Activated CD8-positive, alpha-beta memory T cell treated with anti-CD3 and anti-CD28 coated beads for 4 hours (primary cell): ENCODE measurements at places on chromosomes 7 and 10.

DNA sequence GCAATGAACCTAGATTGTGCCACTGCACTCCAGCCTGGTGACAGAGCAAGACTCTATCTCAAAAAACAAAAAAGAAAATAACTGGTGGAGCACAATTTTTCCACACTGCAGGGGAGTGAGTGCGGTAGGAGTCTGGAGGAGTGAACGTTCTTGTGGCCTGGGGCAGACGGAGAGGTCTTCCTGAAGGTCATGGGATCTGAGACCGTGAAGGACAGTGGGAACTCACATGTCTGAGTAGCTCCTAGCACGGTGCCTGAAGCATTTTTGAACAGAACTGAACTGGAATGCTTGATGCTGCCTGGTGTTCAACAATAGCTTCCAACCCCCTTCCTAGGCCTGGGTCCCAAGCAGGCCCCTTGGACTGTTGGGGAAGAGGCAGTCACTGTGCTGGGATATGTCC is 84.3 kb upstream of the PODXL start:
- no peak for DNase-seq

DNA sequence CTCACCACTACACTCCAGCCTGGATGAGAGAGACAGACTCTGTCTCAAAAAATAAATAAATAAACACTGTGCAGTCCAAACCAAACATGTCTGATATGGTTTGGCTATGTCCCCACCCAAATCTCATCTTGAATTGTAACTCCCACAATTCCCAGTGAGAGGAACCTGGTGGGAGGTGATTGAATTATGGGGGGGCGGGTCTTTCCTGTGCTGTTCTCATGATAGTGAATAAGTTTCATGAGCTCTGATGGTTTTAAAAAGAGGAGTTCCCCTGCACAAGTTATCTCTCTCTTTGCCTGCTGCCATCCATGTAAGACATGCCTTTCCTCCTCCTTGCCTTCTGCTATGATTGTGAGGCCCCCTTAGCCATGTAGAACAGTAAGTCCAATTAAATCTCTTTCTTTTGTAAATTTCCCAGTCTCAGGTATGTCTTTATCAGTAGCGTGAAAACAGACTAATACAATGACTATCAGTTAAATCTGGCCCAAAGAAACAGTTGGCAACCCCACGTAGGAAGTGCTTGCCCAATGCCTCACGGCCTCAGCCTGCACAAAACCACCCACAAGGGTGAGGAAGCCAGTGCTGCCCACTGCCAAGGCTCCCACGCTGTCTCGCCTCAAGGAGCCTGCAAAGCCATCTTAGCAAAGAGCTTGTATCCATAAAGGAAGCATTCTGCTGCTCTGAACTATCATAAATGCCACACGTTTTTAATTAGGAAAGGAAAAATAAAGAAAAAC is 64.7 kb downstream of the PIK3AP1 start:
- no peak for DNase-seq

GRCh38 chr10:123972481-123973401 is 81.1 kb upstream of the CPXM2 start:
- DNase-seq, result no peak

- DNase-seq, result no peak
These were observed at the start of gene RET for GRCh38 chr10:43076876-43077420. RET (plus strand) TSS chr10:43077069; CDS start chr10:43077259, 190 bp downstream.

GRCh38 chr10:25678666-25679065 is 255.4 kb upstream of the MYO3A start:
- DNase-seq, result no peak

- DNase-seq, result no peak
These were observed 63.8 kb downstream of the ZNF438 start for GRCh38 chr10:30967650-30968410.

GRCh38 chr7:2475678-2476015 is 551 bp downstream of the GRIFIN start:
- DNase-seq, result no peak

DNA sequence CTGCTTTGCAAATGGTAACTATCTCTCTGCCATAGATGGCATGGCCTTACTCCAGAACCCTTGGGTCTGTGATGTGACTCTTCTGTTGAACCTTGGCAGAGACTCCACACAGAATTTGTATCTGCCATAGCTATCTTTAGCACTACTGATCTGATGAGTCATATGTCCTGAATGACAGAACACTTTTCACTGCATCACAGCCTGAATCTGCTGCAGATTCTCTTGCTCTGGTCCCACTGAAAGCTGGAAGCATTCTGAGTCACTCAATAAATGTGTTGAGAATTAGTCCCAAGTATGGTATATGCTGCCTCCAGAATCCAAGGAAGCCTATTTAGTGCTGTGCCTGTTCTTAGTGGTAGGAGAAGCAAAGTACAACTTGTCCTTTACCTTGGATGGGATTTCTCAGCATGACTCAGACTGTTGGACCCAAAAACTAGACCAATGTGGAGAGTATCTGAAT is 39.5 kb upstream of the ANKRD1 start:
- no peak for DNase-seq

DNA sequence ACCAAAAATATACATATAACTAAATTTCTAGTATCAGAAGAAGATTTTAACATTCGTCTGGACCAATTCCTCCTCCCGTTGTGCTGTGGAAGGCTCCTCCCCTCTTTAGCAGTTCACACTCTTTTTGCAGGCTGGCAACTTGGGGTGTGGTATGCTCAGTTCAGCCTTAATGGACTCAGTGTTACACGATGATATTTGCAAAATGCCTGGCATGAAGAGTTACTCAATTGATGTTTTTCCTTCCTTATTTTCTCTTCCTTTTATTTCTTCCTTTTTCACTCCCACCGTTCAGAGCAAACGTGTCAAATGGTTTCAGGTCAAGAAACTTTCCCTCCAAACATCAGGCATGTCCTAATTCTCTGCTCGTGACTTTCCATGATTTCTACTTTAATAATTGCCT is 248.3 kb downstream of the PHF14 start:
- no peak for DNase-seq

GRCh38 chr7:47579458-47579857 is 2.5 kb downstream of the TNS3 start:
- DNase-seq, result no peak

DNA sequence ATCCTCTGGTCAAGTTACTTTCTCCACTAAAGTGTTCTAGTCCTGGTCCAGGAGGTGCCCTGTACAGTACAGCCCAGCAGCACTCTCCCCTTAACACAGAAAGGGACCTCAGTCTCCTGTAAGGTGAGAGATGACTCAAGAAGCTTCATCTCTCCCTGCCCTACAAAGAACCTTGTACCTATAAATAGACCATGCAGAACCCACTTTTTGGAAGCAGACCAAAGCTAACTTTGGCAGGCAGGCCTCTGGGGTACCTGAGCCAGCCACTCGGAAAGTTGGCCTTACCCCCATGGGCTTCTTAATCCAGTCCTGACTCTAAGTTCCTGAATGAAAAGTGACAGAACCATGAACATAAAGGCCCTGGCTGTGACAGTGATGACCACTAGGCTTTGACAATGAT is 454.8 kb downstream of the KCNMA1 start:
- DNase-seq, result no peak

DNA sequence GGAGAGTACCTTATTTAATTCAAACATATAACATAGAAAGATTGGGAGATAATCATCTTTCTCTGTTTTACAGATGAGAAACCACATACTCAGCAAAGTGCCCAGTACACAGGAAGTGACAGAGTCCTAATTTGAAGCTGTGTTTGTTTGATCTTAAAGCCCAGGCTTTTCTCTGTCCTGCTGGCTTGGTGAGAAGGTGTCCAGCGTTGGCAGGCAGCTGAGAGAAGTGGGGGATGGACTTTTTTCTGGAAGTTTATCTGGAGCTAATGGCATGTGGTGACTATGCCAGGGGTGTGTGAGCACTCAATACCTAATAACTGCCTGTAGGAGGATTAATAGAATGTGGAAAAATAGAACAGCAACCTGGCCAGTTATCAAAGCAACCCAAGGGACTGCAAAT is 60.8 kb downstream of the NPSR1 start:
- DNase-seq, result no peak

GRCh38 chr10:97729014-97729413 is 7.9 kb upstream of the ZFYVE27 start:
- no peak for DNase-seq

DNA sequence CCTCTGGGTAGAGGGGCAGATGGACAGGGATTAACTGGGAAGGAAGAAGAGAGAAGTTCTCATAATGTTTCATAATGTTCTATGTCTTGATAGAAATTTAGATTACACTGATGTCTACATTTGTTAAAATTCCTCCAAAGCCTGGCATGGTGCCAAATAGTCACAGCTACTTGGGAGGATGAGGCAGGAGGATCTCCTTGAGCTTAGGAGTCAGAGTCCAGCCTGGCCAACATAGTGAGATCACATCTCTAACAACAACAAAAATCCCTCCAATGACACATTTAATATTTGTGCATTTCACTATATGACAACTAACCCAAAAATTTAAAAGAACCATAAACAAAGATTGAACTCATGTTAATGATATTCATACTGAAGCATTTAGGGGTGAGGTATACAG is 33.0 kb upstream of the PPP1R3C start:
- DNase-seq, result no peak

GRCh38 chr10:103262229-103262628 is 14.7 kb upstream of the INA start:
- DNase-seq, result no peak

- DNase-seq, result no peak
These were observed 196.3 kb downstream of the TNS3 start for GRCh38 chr7:47385536-47386125.

DNA sequence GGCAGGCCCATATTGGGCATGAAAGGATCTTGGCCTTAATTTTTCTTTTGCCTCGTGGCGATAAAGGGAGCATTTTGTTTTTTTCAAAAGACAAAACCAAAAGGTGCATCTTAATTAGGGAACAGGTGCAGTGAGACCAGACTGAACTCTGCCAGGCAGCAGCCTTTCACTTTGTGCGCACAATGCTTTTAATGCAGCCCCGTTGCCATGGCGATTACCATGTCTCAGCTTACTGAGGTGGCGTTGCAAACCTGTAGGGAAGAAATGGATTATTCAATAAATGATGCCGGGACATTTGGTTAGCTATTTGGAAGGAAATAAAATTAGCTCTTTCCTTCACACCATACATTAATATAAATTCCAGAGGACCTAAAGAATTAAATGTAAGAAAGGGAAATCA is 61.9 kb downstream of the MYL10 start:
- no peak for DNase-seq

DNA sequence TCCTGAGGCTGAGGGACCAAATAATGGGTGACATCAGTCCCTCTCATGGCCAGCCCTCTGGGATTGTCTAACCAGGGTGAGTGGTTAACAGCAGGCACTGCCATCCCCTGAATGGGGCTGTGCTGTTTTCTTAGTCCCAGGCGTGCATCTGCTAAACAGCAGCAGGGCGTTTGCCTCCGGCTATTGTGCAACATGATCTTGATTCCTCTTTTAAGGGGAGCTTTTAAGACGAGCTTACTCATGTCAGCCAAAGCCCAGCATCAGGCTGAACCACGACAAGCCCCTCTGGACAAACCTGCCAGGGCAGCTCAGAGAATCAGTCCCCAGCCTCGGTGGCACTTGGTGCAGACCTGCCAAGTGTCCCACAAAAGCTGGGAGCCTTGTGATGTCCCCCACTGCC is 16.2 kb upstream of the IGFBP3 start:
- DNase-seq, result no peak

- no peak for DNase-seq
These were observed 1.7 kb downstream of the GPR158 start for GRCh38 chr10:25176421-25176968.

GRCh38 chr10:52106899-52107298 is 207.2 kb upstream of the DKK1 start:
- DNase-seq, result no peak

- no peak for DNase-seq
These were observed 499.8 kb upstream of the CELF2 start for GRCh38 chr10:10517866-10518265.

GRCh38 chr10:34407324-34407805 is 407.7 kb downstream of the PARD3 start:
- no peak for DNase-seq

- DNase-seq, result no peak
These were observed 64.5 kb downstream of the TMEM209 start for GRCh38 chr7:130140551-130141160.

GRCh38 chr7:18468795-18469194 is 26.8 kb upstream of the HDAC9 start:
- no peak for DNase-seq

DNA sequence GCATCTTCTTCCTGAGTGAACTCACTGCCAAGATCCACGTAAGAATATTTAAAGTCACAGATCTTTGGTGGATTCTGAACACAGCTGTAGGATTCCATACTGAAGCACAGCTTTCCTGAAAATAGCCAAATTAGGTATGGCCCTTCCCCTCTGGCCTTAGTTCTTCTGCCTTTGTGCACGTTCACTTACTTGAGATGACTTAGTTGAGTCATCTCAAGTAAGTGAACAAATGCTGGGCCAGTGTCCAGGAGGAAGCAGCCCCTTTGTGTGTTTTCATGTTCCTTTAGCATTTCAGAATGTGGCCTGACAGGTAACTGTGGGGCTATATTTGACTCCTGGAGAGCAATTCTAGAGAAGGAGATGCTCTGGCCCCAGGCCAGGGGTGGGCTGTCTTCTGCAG is 51.5 kb downstream of the CCNY start:
- no peak for DNase-seq

DNA sequence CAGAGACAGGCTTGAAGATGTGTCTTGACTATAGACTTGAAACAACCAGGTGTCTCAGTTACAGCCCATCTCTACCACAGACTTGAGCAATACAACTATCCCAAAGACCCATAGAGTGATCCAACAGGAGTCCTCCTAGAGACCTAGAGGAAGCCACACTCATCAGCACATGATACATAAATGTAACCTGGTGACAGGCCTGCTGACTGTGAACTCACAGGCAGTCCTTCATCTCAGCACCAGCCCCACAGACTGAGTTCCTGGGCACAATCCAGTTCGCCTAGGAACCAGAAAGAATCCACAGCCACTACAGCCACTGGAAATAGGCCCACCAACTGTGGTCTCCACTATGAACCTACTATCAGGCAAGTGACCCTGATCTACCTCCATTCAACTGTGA is 121.3 kb downstream of the MACC1 start:
- no peak for DNase-seq

DNA sequence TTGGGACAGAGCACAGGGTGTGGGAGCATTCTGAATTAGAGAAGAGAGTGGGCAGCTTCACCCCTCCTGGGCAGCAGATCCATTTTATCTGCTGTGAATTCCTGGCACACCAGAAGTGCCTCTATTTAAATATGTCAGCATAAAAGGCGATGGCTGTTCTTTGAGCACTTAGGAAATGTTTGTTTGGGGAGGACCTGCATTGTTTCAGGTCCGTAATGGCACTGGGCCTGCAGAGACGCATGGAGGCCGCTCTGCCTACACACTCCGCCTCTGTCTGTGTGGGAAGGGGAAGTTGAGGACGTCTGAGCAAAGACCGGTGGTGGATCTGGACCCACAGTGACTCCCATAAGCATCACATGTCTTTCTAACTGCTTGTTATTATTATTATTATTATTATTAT is 253.2 kb downstream of the CAMK1D start:
- no peak for DNase-seq

GRCh38 chr7:129829737-129830631 is 122.8 kb downstream of the UBE2H start:
- peak; percentile 31 for DNase-seq

GRCh38 chr7:134009314-134010110 is 117.6 kb upstream of the LRGUK start:
- DNase-seq, result no peak

GRCh38 chr7:23696916-23697441 is 13.0 kb upstream of the STK31 start:
- DNase-seq, result peak; percentile 16
